ENCODE measurements at places on chromosomes 3 and 15.

DNA sequence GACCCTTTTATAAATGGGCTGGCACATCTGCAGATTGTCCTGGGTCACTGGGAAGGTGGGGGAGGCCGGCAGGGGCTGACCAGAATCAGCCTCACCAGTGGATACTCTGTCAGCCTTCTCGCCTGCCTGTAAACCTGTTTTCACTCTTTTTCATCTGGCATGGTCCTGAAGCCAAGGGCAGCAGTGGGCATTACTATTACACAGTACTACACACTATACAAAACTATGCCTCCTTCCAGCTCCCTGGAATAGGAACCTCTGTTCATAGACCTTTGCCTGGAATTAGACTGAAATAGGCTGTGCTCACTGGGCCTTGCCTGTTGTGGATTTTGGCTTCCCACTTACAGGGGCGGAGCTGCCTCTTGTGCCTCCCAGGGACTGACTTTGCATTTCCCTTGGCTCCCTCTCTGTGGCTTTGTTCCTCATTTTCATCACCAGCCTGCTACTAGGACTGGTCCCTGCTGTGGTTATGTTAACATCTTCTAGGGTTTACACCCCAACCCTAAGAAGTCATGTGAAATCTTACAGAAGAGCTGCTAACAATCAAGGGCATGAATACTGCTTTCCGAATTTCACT is 120.7 kb downstream of the FNDC3B start:
- no peak for DNase-seq

DNA sequence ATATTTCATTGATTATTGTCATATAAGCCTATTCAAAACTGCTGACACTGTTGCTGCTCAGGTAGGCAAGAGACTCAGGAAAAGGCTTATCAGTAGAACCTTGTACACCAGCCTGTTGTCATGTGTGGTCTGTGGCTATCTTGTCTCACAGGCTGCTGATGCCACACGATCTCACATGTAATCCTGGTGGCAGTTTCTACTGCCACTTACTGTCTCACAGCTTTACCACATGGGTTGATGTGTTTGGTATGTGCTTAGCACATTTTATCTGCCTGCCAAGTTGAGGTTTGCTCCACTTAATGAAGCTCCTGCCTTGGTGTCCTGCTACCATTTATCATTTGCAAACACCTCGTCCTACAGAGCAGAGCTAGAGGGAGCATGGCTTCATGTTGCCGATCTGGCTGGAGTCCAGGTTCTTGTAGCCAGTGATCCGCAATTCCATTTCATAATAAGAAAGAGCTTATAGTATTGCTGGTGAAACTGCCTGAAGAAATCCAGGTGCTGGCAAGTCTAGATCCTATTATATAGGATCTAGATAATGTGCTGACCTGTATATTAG is 637.9 kb downstream of the NLGN1 start:
- no peak for DNase-seq

DNA sequence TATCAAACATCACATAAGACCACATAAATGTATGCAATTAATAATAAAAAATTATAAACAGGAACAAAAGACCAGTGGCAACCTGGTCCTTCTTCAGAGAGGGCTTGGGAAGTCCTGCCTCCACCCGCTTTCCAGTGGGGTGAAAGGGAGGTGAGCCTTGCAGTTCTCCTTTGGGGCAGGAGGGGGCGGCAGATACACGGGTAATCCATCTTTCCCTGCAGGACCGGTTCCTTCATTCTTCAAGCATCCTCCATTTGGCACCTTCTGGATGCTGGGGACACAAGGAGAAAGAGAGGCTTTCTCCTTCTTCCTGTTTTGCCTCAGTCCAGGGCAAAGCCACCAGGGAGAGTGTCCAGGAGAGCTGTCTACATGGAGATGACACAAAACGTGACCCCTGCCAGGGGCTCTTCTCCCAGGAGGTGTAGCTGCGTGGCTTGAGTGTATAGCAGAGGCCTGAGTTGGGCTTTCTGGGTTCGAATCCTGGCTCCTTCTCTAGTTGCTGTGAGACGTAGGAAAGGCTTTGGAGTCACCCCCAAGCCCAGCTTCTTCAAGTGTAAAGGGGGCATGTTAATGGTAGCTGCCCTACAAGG is 23.2 kb downstream of the RPLP1 start:
- peak; percentile 81 for DNase-seq

DNA sequence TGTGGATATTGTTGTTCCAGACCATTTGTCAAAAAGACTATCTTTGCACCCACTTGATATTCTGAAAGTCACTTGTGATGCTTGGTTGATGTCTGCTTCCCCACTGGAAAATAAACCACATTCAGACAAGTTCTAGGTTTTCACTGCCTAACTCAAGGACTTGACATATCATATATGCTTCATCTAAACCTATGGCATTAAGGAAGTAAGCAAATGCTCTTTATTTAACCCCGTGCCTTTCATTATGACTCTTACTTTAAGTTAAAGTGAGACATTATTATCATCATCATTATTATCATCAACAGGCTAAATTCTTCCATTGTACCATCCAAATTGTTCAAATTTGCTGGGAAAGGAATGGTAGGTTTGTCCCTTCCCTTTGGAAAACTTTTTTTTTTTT is 30.8 kb upstream of the C3orf80 start:
- DNase-seq, result no peak

GRCh38 chr3:49411535-49411967 is 225 bp downstream of the RHOA start:
- DNase-seq, result no peak

GRCh38 chr3:142077859-142078500 is 71.4 kb downstream of the TFDP2 start:
- no peak for DNase-seq

DNA sequence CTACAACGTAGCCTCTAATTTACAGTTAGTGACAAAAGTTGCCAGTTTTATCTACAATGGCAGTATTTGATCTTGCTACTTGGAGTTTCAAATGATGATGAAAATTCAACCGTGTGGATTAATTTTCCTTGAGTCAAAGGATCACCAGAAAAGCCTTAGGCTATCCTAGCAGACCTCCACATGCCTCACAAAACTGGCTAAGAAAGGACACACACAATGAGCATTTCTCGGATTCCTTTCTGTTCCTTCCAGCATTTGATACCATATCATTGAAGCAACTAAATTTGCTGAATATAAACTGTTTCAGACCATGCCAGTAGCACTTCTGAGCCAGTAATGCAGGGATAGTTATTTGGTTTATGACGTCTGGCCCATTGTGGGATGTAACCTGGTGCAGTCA is 587.4 kb upstream of the MDFIC2 start:
- no peak for DNase-seq
